ENCODE measurements at places on chromosomes 6 and 20.

DNA sequence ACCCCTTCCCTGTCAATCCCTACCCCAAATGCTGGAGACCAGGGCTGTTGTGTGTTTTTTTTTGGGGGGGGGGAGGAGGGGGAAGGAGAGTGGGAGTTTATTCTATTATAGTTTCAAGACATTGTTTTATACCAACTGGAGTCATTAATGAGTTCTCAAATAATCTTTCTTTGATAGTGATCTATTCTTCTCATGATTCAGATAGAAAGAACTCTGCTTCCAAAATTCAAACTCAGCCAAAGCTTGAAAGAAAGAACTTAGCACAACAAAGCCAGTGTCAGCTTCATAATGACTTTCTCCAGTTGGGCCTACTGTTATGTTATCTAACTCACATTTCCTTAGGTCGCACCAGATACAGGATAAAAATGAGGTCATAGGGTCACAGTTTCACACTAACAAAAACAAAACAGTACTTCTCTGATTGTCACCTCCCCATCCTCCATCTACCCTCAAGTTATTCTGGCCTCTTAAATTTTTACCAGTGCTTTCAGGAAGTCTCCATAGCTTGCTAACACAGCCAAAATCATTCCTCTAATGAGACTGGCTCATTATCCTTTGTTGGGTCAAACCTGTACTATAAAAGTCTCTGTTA is 19.0 kb upstream of the MAP3K7 start:
- DNase-seq = no peak

- DNase-seq = no peak
These were observed 139.8 kb upstream of the TNFAIP3 start for GRCh38 chr6:137727216-137727765.

GRCh38 chr6:155186052-155186658 is 77.7 kb upstream of the CLDN20 start:
- DNase-seq = no peak

GRCh38 chr20:49288784-49289696 is 11.2 kb upstream of the ZNFX1 start:
- no peak for DNase-seq

- no peak for DNase-seq
These were observed 162.0 kb upstream of the SIM1 start for GRCh38 chr6:100626721-100627120.

DNA sequence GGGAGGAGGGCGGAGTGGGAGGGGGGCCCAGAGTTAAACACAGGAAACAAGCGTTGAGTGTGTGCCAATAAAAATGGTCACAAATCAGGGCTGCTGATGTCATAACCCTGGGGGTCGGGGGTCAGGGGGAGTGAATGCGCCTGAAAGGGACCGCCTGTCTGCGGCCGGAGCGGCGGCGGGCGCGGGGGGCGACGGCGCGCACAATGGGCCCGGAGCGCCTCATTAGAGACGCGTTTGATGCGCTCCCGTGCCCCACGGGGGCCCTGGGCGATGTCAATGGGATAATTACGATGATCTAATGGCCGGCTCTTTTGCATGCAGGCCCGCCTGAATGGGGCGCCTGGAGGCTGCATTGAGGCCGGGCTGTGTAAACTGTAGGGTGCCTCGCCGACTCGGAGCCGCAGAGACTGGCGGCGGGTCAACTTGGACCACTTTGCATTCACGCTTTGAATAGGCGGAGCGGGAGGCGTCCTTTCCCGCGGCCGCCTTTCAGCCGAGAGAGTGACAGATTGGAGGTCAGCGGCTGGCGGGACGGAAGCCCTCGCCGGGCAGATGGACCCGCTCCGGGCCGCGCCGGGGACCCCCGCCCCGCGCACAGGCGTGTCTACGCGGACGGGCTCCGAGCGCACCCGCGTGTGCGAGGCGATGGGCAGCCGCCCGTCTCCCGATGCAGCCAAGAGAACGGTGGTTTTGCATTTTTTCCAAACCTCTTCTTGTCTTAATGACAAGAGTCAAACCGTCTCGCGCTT is 296.1 kb downstream of the TFAP2C start:
- peak; percentile 11 for DNase-seq

GRCh38 chr6:64227863-64228262 is 592.3 kb downstream of the PHF3 start:
- DNase-seq = no peak

DNA sequence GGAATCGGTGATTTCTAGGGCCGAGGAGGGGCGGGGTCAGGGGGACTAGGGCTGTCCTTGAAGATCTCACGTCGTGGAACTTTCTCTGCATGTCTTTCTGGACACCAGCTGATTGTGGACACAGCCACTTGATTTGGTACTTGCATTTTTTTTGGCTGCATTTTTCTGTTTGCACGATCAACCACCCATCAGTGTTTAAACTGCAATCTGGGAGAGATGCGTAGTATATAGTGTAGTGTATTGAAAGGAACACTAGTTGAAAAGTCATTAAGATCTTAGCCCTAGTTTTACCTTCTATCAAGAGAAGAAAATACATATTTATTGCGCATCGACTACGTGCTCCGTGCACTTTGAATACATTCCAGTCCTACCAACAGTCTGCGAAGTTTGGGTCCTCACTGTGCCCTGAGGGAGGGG is 657 bp downstream of the NT5DC1 start:
- DNase-seq = no peak

Data from occipital lobe (tissue), 3 donors.